ENCODE measurements at places on chromosomes 5 and 9. TPM values are rescaled to one million over a fixed set of nuclear protein-coding genes. Genes with fewer than 3 reads are reported as not detected.

GRCh38 chr5:151555760-151556576 is 35.2 kb downstream of the FAT2 start:
- DNase-seq = no peak

GRCh38 chr9:69559126-69559525 is 113.0 kb downstream of the APBA1 start:
- no peak for DNase-seq

DNA sequence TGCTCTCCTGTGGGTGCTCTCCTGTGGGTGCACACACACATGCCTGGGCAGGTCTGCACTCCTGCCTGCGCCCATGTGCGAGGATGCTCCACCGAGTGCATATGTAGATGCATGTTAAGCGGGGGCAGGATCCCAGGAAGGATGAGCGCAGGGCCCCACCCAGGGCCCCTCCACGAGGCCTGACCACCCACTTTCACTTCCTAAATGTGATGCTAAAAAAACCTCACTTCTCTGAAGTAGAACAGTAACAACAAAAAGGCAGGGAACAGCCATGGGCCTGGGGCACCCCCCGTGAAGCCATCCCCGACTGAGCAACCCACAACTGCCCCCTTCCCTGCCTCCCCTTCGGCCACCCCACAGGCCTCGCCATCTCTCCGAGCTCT is 48.2 kb upstream of the SARDH start:
- no peak for DNase-seq

DNA sequence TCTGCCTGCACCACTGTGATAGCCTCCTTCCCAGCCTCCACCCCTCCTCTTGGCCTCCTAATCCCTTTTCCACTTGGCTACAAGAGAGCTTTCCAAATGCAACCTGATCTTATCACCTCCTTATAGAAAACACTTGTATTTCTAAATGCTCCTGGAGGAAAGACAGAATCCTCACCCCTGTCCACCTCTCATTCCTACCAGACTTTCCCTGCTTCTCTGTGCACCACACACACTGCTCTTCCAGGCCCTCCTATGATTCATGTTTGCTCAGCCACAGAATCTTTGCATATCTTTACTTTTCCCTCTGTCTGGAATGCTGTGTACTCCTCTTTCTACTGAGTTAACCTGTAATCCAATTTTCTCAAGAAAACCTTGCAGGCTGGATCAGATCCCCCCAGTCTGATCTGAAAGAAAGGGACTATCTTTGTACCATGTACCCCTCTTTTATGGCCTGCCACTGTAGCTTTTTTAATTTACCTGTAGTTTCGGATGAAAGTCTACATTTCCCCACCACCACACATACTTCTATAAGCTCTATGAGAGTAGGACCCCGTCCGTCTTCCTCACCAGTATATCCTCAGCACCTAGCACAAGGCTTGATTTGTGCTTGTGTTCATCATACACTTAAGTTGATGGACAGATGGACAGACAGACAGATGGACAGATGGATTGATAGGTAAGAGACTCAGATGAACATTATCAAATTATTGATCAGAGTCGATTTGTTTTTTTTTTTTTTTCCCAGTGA is 95.3 kb downstream of the GALNT10 start:
- DNase-seq = peak; percentile 47

DNA sequence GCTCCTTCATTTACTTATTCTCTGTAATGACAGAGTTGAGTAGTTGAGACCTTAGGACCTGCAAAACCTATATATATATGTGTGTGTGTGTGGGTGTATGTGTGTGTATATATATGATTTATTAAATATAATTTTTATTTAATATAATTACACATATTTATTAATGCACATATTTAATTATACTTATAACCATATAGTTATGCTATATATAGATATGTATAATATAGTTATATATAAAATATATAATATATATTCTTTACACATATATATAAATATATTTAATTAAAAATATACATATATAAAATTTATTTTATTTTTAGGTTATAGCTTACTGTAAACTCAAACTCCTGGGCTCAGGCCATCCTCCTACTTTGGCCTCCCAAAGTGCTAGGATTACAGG is 23.7 kb downstream of the ACER2 start:
- DNase-seq = no peak

GRCh38 chr5:109143031-109143430 is 266.7 kb downstream of the PJA2 start:
- no peak for DNase-seq

DNA sequence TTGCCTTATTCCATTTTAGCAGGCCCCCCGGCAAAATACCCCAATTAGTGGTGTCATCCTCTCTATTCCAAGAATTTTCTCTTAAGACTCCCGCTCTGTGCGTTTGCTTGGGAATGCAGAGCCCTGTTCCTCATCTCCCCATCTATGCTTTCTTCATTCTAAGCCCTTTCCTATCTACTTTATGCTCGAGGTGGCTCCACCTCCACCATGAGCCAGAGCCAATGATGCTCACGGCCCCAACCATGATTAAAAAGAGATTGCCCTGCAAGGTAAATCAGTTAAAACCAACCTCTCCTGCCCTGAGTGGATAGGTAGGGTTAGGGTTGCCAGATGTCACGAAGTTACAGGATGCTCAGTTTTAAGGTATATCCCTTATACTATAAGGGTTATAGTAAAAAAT is 677 bp upstream of the TXNDC15 start:
- DNase-seq = no peak

DNA sequence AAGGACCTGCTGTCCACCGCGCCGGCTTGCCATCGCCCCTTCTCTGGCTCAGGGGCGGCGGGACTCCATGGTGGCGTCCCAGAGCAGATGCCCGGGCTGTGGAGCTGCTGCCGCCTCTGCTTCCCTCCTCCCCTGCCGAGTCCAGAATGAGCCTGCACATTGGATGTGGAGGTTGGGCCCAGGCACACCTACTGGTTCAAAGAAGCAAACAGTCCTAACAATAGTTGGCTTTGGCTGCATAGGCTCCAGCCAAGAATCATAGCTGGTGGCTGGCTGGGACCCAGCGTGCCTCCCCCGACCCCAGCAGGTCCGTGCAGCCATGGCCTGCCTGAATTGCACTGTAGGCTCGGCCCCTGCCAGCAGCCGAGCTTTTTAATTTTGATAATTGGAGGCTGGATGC is 25.8 kb downstream of the ADAMTSL2 start:
- DNase-seq = no peak

DNA sequence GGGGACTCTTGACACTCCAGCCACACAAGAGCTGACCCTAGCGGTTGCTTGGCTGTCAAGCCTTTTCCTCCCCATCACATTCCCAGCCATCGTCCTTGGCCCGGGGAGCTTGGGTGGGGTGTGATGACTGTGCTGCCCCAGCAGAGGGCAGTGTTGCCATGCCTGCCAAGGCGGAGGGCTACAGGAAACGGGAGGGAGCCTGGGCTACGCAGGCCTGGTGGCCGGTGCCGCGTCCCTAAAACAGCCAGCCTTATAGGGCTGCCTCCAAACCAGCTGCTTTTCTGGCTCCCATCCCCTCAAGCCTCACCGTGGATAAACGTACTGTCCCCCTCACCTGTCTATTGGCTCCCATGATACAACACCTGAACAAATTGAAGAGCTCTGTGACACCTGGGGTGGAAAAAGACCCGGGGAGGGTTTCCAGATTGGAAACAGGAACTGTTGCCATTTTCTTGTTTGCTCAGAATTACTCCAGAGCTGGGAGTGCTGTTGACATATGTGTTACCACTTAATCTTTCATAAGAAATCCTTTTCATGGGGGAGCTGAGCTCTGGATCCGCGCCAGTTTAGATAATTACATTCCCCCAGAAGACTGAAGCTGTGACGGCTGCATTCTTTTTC is 72.8 kb upstream of the ASTN2 start:
- DNase-seq = no peak

DNA sequence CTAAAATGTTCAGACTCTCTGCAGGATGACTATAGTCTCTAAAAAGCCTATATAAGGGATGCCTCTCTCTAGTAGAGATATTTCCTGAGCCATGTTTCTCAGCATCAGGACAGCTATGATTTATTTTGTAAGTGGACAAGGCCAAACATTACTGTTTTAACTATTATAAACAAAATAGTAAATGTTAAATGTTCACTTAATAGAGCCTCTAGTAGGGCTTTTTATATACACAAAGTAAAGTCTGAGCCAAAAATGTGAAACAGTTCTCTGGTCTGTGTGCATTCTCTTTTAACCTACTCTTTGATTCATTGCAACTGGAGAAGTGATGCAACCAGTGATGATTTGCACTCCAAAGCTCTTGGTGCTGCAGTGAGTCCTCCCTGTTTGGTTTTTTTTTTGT is 220.5 kb downstream of the GDNF start:
- no peak for DNase-seq

- DNase-seq = no peak
Observed at GRCh38 chr9:134378901-134379338, 52.7 kb downstream of the RXRA start.

DNA sequence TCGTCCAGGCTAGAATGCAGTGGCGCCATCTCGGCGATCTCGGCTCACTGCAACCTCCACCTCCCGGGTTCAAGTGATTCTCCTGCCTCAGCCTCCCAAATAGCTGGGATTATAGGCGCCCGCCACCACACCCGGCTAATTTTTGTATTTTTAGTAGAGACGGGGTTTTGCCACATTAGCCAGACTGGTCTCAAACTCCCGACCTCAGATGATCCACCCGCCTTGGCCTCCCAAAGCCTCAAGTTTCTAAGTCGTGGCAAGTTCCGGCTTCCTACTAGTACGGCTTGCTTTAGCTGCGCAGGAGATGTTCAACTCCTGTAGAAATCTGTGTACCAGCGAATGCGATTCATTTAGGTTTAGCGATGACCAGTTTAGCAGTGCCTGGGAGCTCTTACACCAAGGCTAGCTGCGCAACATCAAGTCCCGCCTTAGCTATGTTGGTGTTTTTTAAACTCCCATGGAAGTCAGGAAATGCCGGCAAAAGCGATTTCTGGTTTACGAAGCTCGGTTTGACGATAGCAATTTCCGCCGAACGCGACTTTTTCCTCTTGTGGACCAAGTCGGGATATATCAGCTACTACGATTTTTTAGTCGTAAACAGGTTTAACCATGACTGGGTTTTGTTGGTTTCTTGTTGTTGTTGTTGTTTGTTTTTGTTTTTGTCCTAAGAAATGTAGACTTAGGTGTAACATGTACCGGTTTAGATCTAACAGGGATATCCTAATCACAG is 46.4 kb downstream of the ANXA2R start:
- no peak for DNase-seq

GRCh38 chr9:76166526-76166925 is 227.7 kb downstream of the RFK start:
- DNase-seq = no peak

- DNase-seq = no peak
Observed at GRCh38 chr9:124332361-124333202, 74.8 kb downstream of the NEK6 start.

DNA sequence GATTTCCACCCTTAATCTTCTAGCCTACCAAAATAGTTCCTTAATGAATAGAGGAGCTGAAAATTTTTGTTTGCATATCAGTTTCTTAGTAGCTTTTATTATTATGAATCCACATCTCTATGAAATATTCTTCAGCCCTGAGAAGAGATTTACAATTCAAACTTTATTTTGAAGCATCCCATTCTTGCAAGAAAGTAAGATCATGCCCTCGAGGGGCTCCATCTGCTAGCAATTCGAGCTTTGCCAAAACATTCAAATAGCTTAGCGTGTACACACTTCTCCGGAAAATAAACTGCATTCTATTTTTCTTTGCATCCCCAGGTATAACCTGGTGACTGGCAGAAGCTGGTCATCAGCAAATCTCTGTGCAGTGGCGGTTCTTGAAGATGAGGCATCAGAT is 370.7 kb downstream of the MTRR start:
- no peak for DNase-seq

DNA sequence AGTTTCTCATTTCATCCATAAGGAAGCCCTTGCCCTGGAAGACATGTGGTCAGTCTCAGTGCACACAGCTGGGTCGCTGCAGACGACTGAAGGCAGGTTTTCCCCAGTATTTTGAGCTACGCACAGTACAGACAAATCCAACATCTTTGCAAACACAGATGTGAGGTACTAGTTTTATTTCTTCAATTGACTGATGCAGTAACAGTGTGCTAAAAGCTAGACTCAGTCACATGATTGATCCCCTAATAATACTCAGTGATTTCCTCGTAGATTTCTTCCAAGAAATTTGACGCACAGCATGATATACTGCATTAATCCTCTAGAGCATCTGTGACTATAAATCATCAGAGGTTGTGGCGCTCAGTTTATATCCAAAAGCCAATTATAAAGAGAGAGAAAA is 346.1 kb downstream of the DIRAS2 start:
- DNase-seq = no peak

GRCh38 chr9:133130685-133131244 is 9.7 kb upstream of the RALGDS start:
- no peak for DNase-seq

- DNase-seq = no peak
Observed at GRCh38 chr9:137434498-137435380, 6.4 kb downstream of the ENTPD8 start.

DNA sequence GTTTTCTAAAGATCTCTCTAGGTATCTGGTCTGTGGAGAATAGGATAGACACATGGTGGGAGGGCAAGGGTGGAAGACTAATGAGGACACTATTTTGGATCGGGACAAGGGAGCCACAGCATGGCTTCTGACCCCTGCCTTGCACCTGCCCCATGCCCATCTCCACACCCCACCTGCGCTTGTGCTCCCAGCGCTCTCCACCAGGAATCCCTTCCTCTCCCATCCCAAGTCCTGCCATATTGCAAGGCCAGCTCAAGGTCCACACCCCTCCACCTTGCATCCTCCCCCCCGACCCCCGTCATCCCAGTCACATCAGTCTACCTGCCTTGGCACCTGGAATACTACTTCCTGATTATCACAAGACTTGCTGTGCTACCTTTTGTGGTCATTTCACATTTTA is 44.2 kb upstream of the RETREG1 start:
- DNase-seq = no peak

DNA sequence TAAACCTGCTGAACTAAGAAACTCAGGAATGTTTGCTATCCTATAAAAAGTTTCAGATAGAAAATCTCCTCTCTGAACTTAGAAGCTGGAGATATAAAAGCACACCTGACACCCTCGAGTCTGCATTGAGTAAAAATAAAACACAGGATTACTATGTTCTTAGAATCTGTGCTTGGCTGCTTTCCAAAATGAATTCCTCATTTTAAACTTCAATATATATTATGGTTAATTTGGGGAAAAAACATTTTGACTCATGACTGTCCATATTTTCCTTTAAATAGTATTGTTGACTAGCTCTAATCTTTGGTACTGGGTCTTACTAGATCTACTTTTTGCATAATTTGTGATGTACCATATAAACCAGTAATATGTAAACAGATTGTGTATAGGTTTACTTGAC is 36.7 kb downstream of the FBXW2 start:
- DNase-seq = no peak

The CRHBP gene
- total RNA-seq = not detected

The SPATA31E1 gene
- not detected for total RNA-seq

The STX17 gene
- 29.3 TPM for total RNA-seq

The SLC4A9 gene
- total RNA-seq = not detected

The GDA gene
- total RNA-seq = not detected

The AFF4 gene
- 74.1 TPM for total RNA-seq

The RAD50 gene
- total RNA-seq = 25.7 TPM

The TNC gene
- total RNA-seq = 468 TPM

The ATP10B gene
- total RNA-seq = 1.1 TPM

Data from esophagus muscularis mucosa (tissue), 4 donors.